Uterus (tissue), 4 donors: ENCODE measurements at places on chromosomes 12 and 14.

DNA sequence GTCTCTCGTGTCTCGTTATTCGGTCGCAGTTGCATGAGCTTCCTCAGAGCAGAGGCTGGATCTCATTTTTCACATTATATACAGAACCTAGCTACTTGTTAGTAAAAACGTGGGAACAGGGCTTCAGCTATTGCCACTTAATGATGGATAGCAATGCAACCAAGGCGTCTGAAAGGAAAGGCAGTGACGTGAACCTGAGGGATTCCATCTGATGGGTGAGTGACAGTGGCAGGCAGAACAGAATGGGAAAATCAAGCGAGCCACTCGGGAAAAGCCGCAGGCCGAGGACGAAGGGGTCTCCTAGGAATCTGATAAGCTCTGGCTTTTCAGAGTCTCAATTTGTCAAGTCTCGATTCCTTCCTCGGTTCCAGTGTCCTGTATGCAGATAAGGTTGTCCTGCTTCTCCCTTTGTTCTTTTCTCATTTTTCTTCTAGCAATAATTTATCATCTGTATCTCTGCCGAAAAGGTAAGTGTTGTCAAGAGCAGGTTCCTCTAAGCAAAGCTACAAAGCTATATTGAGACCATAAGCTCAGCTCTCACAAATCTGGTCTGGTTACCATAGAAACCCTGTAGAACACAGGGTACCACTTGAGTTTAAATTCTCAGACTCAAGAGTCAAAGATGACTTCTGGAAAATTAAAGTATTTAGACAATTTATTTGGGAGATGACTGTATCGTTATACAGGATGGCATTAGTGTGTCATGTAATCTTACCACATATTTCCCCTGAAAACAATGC lies 416.6 kb downstream of the GLT1D1 start:
- no peak for DNase-seq
- no peaks in the 10 kb centered on the region for H3K27me3 ChIP-seq
- no peaks in the 10 kb centered on the region for H3K4me1 ChIP-seq
- no peak overlapping the region for H3K4me3 ChIP-seq

- H3K36me3 ChIP-seq, result no peaks in the 10 kb centered on the region
- no peak overlapping the region for H3K4me3 ChIP-seq
- H3K4me1 ChIP-seq, result no peaks in the 10 kb centered on the region
- no peak for DNase-seq
- H3K27ac ChIP-seq, result no peak overlapping the region
- no peaks in the 10 kb centered on the region for H3K27me3 ChIP-seq
These were observed 12.7 kb downstream of the BMAL2 start for GRCh38 chr12:27345376-27345775.

GRCh38 chr14:64763801-64764621 lies 59.8 kb downstream of the PLEKHG3 start:
- peak; percentile 49 for DNase-seq
- no peaks in the 10 kb centered on the region for H3K27me3 ChIP-seq
- H3K4me1 ChIP-seq, result peaks cover 13% of the 10 kb centered on the region
- H3K27ac ChIP-seq, result peak overlapping the region; percentile 87
- no peaks in the 10 kb centered on the region for H3K36me3 ChIP-seq

- H3K4me1 ChIP-seq, result no peaks in the 10 kb centered on the region
- H3K4me3 ChIP-seq, result peak within 1 kb of the TSS; percentile 69
- H3K36me3 ChIP-seq, result no peaks in the 10 kb centered on the region
These were observed at the start of gene NFATC4 for GRCh38 chr14:24367514-24368211. Gene NFATC4, plus strand, starts transcription at chr14:24368184. Its CDS starts 157 bp downstream, at chr14:24368341.
